NCI-H187 (cell line): ENCODE measurements at places on chromosomes 6 and 20.

- no peak for DNase-seq
Observed at GRCh38 chr6:38762848-38763247, 47.7 kb downstream of the DNAH8 start.

GRCh38 chr6:125832391-125833117 lies 41.8 kb downstream of the NCOA7 start:
- no peak for DNase-seq

- no peak for DNase-seq
Observed at GRCh38 chr6:163904186-163904585, 489.7 kb downstream of the QKI start.

GRCh38 chr6:146989860-146990259 lies 214.4 kb upstream of the STXBP5 start:
- DNase-seq: no peak

DNA sequence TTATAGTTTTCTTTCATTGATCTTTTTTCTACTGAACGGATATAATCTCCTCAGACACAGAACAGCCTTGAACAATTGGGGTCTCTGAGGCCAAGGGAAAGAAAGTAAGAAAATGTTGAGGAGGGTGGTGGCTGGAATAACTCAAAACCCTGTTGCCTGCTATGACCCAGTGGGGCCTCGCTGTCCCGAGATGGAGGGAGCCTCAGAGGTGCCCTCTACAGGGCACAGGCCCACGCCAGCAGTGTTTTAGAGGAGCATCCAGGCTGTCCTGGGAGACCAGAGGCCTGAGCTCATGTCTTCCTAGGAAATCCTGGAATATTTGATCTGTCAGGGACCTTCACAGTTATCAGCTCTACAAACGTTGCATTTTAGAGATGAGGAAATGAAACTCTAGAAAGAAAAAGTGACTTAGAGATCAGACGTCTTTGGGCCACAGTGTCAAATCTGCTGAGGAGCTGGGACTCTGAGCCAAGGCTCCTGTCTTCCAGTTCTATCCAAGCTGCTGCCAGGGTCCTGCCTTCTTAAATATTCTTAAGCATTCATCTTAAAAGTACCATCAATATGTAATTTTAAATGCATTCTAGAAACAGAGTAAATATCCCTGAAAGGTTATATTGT lies 26.3 kb downstream of the ALDH5A1 start:
- DNase-seq: no peak

DNA sequence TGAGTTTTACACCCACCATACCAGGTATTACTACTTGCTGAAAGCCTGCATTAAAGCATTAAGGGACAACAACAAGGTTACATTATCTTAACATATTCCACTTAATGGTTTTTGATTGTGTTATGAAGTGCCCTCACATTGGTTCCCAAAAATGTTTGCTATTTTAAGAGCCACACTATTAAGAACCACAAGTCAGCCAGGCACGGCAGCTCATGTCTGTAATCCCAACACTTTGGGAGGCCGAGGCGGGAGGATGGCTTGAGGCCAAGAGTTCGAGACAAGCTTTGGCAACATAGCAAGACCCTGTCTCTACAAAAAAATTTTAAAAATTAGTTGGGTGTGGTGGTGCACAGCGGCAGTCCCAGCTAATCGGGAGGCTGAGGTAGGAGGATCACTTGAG lies 28.2 kb downstream of the ATXN1 start:
- DNase-seq: no peak

DNA sequence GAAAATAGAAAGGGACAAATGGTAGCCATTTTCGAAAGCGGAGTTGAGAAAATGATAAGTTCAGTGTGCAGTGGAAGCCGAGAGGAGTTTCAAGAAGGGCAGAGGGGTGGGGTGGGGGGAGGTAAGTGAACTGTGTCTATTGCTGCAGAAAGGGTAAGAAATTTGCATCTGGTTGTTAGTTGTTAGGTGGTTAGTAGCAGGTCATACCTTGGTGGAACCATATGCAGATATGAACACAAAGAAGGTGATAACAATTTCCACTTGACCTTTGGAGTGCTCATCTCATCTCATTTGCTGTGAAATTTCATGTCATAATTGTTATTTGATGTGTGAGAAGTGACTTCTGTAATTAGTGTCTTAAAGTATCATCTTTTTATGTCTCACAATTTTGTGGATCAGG lies 288.2 kb downstream of the QKI start:
- DNase-seq: no peak

- no peak for DNase-seq
Observed at GRCh38 chr6:74870403-74870802, 335.4 kb downstream of the COL12A1 start.

GRCh38 chr6:130781557-130781956 lies 45.6 kb upstream of the SMLR1 start:
- DNase-seq: no peak

GRCh38 chr6:24988562-24988961 lies 52.8 kb upstream of the RIPOR2 start:
- no peak for DNase-seq

GRCh38 chr6:170317076-170317475 lies 10.5 kb downstream of the FAM120B start:
- DNase-seq: no peak

DNA sequence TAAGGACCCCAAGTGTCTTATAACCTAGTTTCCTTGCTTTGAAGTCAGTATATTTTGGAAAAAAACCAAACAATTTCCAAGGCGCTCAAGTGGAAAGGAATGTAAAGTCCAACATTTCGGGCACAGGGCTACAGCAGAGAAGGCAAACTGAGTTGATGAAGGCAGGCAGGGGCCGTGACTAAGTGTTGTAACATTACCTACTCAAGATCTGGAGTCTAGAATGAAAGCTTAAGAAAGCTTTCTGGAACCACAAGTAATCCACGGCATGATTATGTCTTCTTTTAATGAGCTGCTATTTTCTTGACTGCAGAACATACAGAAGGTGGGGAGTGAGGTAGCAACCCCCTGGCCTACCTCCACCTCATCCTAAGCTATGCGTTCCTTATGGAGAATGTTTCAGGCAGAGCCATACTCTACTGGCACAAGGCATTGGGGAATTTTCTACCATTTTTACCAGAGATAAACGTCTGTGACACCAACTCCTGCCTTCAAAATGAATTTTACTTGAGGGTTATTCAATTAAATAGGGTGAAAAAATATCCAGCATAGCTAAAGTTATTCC lies 4.3 kb downstream of the PPP1R10 start:
- DNase-seq: no peak

DNA sequence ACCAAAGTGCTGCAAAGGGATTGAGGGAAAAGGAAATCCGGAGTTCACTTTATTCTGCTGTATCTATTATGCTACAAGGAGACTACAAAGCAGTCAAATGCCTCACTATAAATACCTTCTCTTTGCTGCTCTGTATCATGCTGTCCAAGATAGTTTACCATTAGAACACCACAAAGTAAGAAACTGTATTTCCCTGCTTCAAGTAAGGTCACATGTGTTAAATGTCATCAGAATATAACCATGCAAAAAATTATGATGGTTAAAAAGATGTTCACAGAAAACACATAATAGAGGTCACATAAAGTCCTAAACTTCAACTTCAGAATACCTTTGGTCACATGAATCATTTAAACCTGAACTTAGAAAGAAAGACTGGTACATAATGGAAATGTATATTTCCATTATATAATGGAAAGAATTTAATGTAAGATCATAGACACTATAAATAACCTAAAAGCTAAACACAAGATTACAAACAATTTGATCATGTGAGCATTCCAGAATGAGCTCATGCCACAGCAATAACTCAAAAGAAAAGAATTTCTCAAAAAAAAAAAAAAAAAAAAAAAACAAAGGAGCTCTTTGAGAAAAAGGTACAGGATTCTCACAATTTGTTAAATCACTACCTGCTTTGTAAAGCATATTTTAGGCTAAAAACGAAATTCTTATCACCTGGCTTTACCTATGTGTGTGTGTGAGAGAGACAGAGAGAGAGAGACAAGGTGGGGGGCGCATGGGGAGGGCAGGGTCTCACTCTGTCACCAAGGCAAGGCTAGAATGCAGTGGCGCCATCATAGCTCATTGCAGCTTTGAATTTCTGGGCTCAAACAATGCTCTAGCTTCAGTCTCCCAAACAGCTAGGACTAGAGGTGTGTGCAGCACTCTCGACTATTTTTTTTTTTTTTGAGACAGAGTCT lies 58.7 kb downstream of the KIF13A start:
- no peak for DNase-seq

- DNase-seq: no peak
Observed at GRCh38 chr6:143110996-143111395, 50.3 kb downstream of the AIG1 start.

DNA sequence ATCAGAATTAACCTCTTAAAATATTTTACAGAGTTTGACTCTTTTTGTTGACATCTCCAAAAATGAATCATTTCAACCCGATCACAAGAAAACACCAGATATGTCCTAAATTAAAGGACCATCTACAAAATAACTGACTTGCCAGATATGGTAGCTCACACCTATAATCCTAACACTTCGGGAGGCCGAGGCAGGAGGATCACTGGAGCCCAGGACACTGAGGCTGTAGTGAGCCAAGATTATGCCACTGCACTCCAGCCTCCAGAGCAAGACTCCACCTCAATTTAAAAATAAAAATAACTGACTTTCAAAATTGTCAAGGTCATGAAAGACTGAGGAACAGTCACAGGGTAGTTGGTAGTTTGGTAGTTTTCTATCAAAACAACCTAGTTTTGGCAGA lies 34.9 kb downstream of the DCDC2 start:
- no peak for DNase-seq

DNA sequence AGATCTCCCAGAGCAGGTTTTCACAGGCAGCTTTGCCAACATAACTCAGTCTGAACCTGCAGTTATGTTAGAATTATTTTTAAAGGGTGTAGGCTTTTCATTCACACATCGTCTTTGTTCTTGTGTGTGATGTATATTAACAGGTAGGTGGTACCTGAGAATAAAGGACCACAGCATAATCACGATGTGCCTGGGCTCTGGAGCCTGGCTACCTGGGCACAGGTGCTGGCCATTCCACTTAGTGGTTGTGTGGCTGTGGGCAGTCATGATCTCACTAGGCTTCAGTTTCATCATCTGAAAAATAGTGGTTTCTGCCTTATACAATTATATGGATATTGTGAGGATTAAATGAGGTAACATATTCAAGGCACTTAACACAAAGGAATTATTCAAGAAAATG lies 6.4 kb downstream of the CD109 start:
- DNase-seq: no peak

- no peak for DNase-seq
Observed at GRCh38 chr6:38413102-38413800, 226.5 kb downstream of the BTBD9 start.

- peak; percentile 12 for DNase-seq
Observed at GRCh38 chr20:56964901-56965300, 301.5 kb downstream of the BMP7 start.

GRCh38 chr6:116332096-116332495 lies 38.7 kb upstream of the DSE start:
- no peak for DNase-seq

GRCh38 chr6:39082310-39082709 lies 32.7 kb downstream of the SAYSD1 start:
- DNase-seq: no peak

DNA sequence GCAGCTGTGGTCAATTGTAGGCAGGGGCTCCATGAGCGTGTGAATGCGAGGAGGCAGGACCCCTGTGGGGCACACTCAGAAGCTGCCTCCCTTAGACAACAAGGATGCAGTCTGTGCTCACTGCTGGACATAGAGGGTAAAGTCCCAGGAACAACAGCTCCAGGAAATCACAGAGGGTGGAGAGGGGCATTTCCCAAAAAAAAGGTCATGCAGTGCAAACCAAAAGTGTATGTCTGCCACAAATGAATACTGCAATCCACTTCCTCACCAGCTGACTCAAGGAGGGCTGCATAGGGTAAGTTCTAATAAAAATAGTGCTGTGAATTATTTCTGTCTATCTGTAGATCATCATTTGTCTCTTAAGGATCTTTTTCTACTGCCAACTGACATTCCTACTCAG lies 95.8 kb downstream of the RNF182 start:
- DNase-seq: no peak

DNA sequence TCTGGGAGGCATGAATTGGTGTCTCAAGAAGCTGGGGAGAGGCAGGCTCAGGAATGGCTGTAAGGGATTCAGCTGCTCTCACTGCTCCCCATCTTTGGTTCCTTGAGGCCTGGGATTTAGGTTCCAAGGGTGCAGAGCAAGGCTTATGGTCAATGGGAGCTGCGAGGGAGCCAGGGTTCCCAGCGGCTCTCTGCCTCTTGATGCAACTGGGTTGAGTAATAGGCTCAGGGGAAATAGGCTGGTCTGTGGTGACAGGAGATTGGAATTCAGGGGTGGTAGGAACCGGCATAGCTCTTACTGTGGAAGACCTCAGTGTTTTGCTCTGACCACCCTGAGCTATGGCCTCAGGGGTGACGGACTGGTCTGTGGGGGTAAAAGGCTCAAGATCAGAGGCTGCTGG lies 13.0 kb upstream of the NRM start:
- DNase-seq: no peak

DNA sequence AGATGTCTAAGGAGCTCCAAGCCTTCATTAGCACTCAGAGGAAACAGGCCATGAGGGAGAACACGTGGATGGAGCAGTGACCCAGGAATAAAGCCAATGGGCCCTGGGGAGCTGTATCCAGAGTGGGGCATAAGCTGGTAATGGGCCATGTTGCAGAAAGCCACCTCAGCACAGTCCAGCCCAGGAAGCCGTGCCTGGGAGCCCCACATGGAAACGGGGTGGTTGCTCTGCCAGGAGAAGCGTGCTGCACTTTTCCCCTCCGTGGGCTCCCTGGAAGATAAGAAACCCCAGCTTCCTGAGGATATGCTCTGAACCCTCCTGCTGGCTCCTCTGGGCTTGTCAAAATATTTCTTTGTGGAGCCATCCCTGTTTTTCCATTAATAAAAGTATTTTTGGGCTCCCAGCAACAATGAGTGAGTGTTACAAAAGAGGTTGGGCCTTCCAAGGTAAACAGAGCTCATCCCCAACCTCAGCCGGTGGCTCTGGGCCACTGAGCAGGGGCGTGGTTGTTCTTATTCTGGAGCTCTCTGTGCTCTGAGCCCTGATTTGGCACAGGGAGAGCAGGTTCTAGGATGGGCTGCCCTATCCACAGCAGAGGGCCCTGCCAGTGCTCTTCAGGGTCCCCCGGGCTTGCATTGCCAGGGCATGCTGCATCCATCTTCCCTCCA lies 31.2 kb upstream of the NFATC2 start:
- no peak for DNase-seq

- DNase-seq: no peak
Observed at GRCh38 chr6:52992980-52993920, 1.8 kb downstream of the GSTA4 start.

DNA sequence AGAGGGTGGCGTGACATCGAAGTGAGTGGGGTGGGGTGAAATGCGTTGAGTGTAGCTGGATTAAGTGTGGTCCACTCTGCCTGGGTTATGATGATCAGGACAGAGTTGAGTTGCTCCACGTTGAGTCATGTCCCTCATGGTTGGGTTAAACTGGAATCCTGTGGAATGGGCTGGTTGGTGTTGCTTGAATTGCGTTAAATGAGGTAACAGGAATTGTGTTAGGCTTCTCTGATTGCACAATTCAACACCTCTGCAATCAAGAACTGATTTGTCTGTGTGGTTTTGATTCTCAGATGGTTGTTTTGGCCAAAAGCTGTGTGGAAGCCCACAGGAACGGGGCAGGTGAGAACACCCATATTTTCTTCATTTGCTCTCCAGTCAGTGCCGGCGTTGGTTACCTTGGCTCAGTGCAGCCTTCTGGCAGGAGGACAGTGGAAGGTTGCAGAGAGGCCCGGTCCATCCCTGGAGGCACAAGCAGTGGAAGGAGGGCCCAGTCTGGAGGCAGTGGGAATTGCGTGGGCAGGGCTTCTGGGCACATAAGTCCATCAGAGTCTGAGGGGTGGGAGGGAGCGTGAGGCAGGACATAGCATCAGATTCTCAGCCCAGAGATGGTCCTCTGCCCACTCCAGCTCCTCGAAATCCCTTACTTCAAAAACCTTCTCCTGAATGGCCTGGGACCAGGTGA lies 11.6 kb downstream of the NOTCH4 start:
- no peak for DNase-seq
